ENCODE measurements at places on chromosomes 3 and 15.

GRCh38 chr3:18223974-18224373 lies 201.2 kb downstream of the SATB1 start:
- no peak for DNase-seq

DNA sequence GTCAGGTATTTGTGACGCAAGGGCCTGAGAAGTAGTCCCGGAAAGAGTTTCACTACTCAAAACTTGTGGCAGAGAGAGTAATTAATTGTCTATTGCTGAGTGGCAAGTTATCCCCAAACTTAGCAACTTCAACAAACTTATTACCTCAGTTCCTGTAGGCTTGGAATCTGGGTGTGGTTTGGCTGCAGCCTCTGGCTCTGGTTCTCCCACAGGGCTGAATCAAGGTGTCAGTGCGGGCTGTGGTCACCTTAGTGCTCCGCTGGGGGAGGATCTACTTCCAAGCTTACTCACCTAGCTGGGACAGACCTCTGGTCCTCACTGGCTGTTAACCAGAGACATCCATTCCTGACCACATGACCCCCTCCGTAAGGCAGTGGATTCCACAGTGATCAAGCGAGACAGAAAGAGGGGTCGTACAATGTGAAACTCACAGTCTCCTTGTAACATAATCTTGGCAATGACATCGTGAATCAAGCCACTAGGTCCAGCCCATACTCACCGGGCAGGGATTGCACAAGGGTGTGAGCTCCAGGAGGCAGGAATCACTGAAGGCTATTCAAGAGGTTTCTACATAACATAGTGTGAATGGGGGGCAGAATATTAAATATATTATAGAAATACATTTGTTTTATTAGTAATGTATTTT lies 138.3 kb downstream of the RYR3 start:
- DNase-seq, result no peak

DNA sequence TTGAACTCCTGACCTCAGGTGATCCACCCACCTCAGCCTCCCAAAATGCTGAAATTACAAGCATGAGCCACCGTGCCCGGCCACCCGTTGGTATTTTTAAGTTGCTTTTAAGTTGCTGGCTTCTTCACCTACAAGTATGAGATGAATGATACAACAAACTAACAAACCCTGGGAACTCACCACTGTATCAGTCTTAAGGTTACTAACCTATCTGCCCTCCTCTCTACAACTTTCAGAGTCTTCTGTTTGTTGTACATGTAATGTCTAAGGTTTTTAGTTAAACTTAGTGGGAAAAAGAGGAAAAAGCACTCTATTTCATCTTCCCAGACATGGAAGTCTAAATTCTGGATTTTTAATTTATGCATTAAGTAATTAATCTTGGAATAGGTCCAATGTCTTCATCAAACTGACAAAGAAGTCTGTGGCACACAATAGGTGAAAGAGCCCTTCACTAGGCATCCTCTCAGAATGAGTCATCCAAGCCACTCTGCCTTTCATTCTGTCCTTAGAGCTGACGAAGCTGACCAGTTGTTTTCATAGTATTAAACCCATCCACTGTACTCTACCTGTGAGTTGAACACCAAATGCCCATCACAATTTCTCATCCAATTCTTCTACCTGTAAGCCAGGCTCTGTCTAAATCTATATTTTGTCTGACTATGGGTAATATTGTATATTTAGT lies 936.1 kb downstream of the TUSC7 start:
- no peak for DNase-seq

- no peak for DNase-seq
These were observed 67.5 kb downstream of the LRCH3 start for GRCh38 chr3:197858598-197858997.

GRCh38 chr3:188349933-188350332 lies 196.0 kb downstream of the LPP start:
- no peak for DNase-seq

DNA sequence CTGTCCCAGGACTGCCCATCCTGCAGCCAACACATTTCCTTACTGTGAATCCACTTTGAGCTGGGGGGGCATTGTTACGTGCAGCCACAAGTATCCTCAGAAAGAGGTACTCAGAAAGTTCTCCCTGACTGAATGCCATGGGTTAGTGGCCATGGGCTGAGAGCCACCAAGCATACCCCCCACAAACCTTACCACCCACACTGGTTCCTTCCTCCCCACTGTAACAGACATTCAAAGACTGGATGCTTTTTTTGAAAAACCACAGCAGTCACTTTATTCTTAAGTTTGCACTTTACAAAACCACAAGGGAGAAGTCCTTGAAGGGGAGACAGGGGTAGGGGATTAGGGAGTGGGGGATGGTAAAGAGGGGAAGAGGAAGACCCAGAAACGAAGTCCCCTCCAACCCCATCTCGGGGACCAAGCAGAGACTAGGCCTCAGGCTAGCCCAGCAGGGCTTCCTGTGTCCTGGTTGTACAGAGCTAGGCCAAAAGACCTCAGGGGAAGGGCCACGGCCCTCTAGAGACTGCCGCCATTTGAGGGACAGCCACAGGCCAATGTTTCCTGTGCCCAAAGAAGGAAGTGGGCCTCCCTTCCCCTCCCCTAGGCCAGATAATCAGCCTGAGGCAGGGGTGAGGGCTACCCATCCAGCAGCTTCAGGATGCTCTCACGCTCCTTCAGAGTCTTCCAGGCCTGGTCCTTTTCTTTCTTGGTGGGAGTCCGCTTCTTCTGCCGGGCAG lies 10.1 kb upstream of the CAMK1 start:
- no peak for DNase-seq

Measured in fibroblast of skin of right quadriceps (primary cell).